ENCODE measurements at places on chromosomes 5 and 9.

DNA sequence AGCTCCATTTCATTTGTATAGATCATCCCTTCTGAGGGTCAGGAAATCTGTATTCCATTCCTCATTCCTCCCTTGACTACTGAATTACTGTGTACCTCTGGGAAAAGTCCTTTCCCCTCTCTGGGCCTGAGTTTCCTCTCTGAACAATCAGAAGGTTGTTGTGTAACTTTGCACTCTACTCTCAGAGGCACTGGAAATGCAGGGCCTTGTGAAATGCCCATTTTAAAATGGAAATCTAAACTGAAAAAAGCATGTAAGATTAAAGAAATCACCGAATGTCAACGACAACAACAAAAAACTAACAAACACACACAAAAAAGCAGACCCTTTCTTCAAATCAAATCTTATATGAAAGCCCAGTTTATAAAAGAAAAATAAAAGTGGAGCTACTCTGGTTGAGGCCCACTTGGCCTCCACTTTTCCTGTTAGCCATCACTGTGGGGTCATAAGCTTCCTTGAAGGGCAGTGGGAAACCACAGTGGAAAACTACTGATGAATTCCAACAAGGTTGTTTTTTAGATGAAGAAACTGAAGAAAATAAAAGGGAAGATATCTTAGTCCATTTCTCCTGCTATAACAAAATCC lies 21.6 kb upstream of the GRPEL2 start:
- no peak for DNase-seq

GRCh38 chr5:137375741-137376526 lies 123.2 kb downstream of the SPOCK1 start:
- DNase-seq, result no peak

DNA sequence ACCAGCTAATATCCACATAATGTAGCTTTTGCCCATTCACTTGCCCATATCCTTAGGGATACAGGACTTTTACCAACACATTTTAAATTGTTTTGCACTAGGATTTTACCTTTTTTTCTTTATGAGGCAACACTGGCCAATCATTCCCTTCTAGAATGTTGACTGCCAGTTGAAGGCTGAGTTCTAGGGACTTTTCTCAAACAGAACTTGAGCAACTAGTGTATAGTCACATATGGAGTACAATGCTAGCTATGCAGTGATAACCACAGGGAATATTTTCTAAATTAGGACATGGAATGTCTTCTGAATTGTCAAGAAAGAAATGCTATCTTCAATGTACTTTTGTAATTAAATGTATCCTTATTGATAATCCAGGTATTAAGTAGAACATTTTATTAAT lies 133.6 kb downstream of the OXCT1 start:
- DNase-seq, result no peak

GRCh38 chr5:137146402-137146890 lies 352.7 kb downstream of the SPOCK1 start:
- DNase-seq, result no peak

DNA sequence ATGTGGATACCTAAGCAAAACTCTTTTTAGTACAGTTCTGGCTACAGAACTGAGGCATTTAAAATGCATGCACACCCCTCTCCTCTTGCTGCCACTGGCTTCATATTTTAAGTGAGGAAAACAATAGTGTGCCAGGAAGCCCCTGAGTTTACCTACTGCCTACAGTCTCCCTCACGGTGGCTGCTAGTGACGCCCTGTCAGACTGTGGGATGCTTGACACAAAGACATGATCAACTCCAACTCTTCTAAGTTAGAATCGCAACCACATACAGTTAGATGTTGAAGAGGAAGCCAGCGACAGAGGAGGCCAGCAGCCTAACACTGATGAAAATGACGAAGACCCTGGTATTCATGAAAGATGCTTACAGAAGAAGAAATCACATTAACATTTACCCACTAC lies 1.3 kb downstream of the SEC16A start:
- DNase-seq, result no peak

Measured in SK-N-SH (cell line).